Calu3 (cell line): ENCODE measurements at places on chromosomes 5 and 9. TPM values are rescaled to one million over a fixed set of nuclear protein-coding genes. Genes with fewer than 3 reads are reported as not detected.

Gene DND1
- 2.8 and 2.9 TPM in 2 replicates for total RNA-seq

Gene SOWAHA
- 0.78 and 0.88 TPM in 2 replicates for total RNA-seq

DNA sequence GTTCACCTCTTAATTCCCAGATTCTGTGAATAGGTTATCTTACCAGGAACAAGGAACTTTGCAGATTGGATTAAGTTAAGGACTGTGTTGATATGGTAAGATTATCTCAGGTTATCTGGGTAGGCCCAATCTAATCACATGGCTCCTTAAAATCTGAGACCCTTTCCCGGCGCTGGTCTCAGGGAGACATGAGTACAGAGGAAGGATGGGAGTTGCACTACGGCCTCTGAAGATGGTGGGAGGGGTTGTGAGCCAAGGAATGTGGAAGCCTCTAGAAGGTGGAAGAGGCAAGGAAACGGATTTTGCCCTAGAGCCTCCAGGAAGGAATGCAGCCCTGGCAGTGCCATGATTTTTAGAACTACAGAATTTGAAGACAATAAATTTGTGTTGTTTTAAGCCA, 95.1 kb downstream of the AK8 start:
- peaks cover 16% of the 10 kb centered on the region for H3K4me1 ChIP-seq
- no peak for DNase-seq
- no peaks in the 10 kb centered on the region for H3K27me3 ChIP-seq
- H3K4me3 ChIP-seq, result no peak overlapping the region
- H3K36me3 ChIP-seq, result no peaks in the 10 kb centered on the region

DNA sequence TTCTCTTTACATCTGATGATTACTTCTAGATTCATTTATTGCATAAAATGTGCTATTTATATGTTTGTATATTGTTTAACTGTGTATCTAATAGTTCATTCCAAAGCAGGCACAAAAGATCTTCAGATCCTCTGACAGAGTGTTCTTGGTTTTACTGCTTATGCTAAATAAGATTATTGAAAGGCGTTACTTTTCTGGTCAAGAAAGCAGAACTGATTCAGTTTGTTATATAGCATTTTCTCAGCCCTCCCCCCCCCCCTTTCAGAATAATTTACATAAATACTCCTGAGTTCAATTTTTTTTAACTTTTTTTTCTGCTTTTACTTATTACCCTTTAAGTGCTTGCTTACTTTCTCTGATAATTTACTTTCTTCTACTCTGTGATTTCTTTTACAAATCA, 15.4 kb downstream of the CDC42SE2 start:
- H3K4me1 ChIP-seq, result peaks cover 39% of the 10 kb centered on the region
- peaks cover 34% of the 10 kb centered on the region for H3K36me3 ChIP-seq
- DNase-seq, result no peak
- no peaks in the 10 kb centered on the region for H3K27me3 ChIP-seq
- peak overlapping the region; percentile 43 for H3K4me3 ChIP-seq

DNA sequence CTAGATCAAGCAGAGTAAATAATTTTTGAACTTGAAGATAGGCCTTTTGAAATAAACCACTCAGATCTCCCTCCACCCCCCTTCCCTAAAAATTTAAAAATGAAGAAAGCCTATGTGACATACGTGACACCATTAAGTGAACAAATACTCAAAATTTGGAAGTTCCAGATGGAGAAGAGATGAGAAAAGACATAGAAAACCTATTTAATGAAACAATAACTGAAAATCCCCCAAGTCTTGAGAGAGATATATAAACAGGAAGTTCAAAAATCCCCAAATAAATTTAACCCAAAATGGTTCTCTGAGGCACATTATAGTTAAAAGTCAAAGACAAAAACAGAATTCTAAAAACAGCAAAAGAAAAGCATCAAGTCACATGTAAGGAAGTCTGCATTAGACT, 428.6 kb downstream of the PSAT1 start:
- DNase-seq, result no peak
- H3K27ac ChIP-seq, result no peak overlapping the region
- H3K27me3 ChIP-seq, result no peaks in the 10 kb centered on the region
- H3K36me3 ChIP-seq, result no peaks in the 10 kb centered on the region

DNA sequence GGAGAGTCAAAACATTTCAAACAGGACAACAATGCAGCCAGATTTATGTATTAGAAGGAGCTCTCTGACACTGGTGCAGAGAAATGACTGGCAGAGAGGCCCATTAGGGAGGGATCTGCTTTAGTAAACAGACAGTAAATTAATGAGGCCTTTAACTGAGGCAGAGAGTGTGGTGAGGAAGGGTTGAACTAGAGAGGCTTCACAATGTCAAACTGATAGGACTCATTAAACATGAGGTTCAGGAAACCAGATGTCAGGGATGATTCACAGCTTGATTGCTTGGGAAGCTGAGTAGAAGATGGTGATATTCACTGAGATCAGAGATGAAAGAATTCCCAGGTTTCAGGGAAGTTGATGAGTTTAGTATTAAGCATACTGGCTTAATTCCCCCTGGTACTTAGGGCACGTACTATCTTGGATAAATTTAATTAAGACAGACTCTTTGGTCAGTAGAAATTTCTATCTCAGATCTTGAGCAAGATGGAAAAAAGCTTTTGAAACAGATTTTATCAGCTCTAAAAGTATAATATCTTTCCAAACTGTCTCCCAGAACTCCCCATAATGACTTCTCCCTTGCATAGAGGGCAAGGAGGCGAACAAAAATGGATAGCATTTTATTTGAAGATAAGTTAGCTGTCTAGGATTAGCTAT, 8.6 kb upstream of the MUSK start:
- no peaks in the 10 kb centered on the region for H3K4me1 ChIP-seq
- H3K4me3 ChIP-seq, result no peak overlapping the region
- H3K36me3 ChIP-seq, result no peaks in the 10 kb centered on the region
- H3K27me3 ChIP-seq, result no peaks in the 10 kb centered on the region
- H3K27ac ChIP-seq, result no peak overlapping the region
- no peak for DNase-seq

- no peaks in the 10 kb centered on the region for H3K4me1 ChIP-seq
- no peaks in the 10 kb centered on the region for H3K27me3 ChIP-seq
- H3K36me3 ChIP-seq, result no peaks in the 10 kb centered on the region
- no peak overlapping the region for H3K27ac ChIP-seq
Measured at GRCh38 chr5:98713027-98713426, 60.4 kb upstream of the RGMB start.

GRCh38 chr5:171139227-171139626, 169.8 kb upstream of the TLX3 start:
- H3K4me1 ChIP-seq, result peaks cover 12% of the 10 kb centered on the region
- no peak overlapping the region for H3K27ac ChIP-seq
- no peaks in the 10 kb centered on the region for H3K27me3 ChIP-seq
- no peak for DNase-seq
- H3K36me3 ChIP-seq, result peaks cover 4% of the 10 kb centered on the region

DNA sequence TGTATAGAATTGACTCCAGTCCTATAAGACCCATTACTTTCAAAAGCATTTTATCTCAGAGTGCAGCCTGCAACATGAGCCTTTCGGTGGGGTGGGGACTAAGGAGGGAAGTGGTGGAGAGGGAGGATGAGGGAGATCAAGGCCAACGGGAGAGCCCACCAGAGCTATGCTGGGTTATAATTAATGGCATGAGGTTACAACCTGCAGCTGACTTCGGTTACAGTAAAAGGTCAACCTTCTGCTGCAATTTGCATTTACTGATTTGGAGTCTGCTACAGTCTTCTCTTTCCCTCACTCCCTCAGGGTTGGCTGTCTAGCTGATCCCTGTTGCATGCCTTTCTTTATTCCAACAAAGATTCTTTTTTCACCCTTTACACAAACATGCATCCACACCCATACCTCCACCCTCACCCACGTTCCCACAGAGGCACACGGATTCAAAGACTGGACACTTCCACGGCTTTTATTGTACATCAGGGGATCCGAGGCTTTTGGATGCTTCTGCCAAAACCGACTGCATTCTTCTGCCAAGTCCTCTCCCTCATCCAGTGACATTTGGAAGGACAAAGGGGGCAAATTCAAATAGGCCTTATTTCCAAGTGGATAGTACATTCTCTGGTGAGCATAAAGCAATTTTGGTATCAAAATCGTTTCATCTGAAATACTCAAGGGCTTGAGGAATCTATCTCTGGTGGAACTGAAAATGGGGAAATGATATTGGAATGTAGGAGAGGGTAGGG, 381.2 kb downstream of the NFIB start:
- no peak for DNase-seq
- no peaks in the 10 kb centered on the region for H3K36me3 ChIP-seq
- H3K4me3 ChIP-seq, result no peak overlapping the region
- H3K27me3 ChIP-seq, result no peaks in the 10 kb centered on the region
- H3K4me1 ChIP-seq, result no peaks in the 10 kb centered on the region
- H3K27ac ChIP-seq, result no peak overlapping the region

DNA sequence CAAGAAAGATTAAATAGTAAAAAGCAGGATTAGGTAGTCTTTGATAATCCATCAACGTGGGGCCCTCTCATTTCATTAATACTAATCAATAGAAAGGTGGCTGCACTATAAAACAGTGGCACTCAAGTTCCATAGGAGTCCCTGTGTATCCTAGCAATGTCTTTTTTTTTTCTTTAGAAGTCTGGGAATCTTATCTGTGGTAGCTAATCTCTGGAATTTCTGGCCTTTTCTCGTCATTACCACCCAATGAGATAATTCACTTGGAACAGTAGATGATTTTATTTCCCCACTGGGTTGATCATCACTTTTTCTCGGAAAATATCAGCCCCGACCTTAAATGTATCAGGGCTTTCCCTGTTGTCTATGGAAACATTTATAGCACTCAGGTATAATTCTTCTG, 86.8 kb upstream of the CDH6 start:
- no peaks in the 10 kb centered on the region for H3K4me1 ChIP-seq
- no peak for DNase-seq
- no peak overlapping the region for H3K4me3 ChIP-seq
- peaks cover 5% of the 10 kb centered on the region for H3K36me3 ChIP-seq
- no peak overlapping the region for H3K27ac ChIP-seq
